SK-N-MC (cell line): ENCODE measurements at places on chromosomes 1 and 21.

GRCh38 chr1:180912801-180913565 lies at the start of gene KIAA1614:
TSS of gene KIAA1614 (plus strand) at chr1:180912897. CDS start at chr1:180913244, 347 bp downstream.
- no peak for DNase-seq

DNA sequence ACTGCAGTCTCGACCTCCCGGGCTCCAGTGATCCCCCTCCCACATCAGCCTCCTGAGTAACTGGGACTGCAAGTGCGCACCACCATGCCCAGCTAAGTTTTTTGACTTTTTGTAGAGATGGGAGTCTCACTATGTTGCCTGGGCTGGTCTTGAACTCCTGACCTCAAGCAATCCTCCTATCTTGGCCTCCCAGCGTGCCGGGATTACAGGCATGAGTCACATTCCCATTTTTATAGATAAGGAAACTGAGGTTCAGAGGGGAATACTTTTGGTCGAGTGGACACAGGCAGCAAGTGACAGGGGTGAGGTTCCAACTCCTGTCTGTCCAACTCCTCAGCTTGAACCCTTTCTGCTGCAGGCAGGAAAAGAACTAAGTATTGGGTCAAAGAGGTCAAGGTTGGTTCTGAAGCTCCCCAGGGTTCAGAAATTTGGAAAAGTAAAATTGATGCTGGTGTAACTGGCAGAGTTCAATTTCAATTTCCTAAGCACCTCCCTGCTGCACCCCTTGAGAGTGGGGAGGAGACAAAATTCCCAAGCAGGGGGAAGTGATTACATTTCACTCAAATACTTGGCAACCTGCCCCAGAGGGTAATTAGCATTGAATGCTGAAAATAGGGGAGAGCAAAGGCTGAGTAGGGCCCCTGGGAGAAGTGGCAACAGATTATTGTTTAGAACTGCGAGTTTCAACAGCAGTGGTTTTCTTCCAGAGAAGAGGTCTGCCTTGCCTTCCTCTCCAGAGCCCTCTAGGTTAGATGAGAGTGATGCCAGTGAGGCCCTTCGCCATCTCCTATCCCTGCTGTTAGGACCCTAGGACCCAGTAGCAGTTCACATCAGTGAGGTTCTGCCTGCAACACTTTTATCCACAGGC lies 17.5 kb upstream of the ALPL start:
- peak; percentile 82 for DNase-seq

GRCh38 chr1:178870944-178871343 lies at the start of gene ANGPTL1:
TSS of gene ANGPTL1 (minus strand) at chr1:178871077. CDS start at chr1:178865776, 5,301 bp downstream.
- DNase-seq, result no peak

DNA sequence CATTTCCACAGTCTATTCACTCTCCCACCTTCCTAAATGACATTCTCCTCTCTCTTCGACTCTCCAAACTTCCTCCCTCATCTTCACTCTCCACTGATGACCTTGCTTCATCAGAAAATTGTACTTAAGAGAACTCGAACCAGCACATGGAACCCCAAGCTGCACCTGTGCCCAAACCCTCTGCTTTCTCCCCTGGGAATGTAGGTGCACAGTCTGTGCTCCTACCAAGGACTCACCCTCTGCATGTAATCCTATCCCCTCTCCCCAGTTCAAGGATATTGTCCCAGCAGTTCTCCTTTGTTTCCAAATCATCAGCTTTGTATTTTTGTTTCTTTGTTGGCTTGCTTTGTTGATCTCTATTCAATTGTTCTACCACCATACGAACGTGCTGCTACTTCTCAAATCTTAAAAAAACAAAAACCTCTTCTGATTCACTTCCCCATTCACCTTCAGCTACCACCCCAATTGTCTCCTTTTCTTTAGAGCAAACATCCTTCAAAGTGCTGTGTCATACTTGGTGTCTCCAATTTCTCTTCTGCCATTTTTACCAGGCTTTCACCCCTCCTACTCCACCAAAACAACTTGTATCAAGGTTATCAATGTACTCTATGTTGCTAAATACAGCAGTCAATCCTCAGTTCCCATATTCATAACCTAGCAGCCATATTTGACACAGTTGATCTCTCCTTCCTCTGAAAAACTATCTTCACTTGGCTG lies 26.8 kb downstream of the RAB3B start:
- DNase-seq, result no peak

- DNase-seq, result no peak
These were observed 18.9 kb downstream of the PGLYRP3 start for GRCh38 chr1:153293851-153294250.

GRCh38 chr1:90726425-90726985 lies 9.4 kb upstream of the BARHL2 start:
- DNase-seq, result no peak

- no peak for DNase-seq
These were observed 163.4 kb downstream of the HHIPL2 start for GRCh38 chr1:222384531-222384930.

- no peak for DNase-seq
These were observed 156.5 kb downstream of the HIVEP3 start for GRCh38 chr1:41762251-41762650.

GRCh38 chr1:156667610-156667967 lies 9.6 kb downstream of the NES start:
- no peak for DNase-seq

DNA sequence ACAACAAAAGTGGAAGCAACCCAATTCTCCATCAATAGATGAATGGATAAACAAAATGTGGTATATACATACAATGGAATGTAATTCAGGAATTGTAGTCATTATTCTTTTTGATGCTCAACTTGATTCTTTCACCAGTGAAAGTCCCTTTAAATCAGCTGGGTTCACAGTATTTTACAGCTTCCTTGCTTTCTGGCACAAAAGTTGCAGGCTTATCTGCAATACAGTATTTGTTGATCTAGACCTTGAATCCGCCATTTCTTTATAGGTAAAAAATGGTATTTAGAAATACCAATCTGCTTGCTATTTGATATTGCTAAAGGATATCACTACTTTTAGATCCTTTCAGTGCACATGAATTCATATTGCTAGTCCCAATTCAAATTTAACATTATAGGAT lies 44.7 kb upstream of the ERO1B start:
- DNase-seq, result no peak

DNA sequence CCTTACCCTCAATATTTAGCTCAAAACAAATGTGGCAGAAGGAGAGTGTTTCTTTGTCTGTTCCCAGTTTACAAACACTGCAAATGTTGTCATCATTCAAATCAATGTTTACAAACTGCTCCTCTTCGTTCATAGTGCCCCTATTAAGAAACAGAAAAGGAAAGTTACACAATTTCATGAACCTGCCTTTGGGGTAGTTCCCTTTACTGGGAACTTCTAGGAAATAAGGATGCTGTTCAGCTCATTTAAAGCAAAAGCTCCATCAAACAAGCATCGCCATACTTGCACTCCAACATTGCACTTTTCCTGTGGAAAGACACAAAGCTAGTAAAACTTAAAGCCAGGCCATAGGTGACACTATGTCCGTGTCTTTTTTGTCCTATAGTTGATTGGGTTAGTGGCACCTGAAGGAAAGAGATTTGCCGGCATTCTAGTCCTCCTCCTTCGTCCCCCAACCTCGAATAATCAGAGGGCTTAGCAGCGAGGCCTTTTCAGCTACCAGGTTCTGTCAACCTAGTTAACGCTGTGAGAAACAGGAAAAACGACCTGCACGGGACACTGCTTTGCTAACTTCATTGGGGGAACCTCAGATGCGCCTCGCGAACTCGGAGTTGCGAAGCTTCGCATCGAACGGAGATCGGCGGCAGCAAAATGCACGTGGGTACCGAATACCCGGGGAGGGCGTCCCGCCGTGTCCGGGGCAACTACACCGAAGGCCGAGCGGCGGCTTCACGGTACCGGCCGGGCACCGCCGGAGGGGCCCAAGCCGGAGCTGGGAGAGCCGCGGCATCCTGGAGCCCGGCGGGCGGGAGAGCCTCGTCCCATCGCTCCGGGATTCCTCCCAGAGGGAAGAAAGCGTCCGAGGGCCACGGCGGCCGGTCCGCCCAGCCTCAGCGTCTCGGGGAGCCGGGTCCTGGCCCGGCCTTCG lies 706 bp downstream of the C21orf91 start:
- no peak for DNase-seq

GRCh38 chr1:11768821-11769220 lies 6.8 kb downstream of the C1orf167 start:
- DNase-seq, result no peak

- no peak for DNase-seq
These were observed 237.9 kb downstream of the USP25 start for GRCh38 chr21:15967661-15968060.

DNA sequence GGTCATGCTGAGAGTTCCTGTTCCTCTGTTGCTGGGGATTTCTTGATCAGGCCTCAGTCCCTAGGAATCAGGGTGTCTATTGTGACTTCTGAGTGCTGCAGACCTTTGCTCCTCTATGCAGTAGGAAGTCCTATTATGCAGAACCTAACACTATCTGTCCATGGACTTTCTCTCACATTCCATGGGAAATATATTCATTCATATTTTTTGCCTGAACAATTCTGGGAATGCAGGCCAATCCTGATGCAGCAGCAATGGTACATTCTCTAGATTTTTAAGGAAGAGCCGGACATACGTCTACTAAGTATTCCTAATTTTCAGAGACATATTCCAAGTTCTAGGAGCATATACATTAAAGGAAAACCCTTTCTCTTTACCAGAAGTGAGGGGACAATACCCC lies 61.1 kb upstream of the C1orf87 start:
- no peak for DNase-seq

DNA sequence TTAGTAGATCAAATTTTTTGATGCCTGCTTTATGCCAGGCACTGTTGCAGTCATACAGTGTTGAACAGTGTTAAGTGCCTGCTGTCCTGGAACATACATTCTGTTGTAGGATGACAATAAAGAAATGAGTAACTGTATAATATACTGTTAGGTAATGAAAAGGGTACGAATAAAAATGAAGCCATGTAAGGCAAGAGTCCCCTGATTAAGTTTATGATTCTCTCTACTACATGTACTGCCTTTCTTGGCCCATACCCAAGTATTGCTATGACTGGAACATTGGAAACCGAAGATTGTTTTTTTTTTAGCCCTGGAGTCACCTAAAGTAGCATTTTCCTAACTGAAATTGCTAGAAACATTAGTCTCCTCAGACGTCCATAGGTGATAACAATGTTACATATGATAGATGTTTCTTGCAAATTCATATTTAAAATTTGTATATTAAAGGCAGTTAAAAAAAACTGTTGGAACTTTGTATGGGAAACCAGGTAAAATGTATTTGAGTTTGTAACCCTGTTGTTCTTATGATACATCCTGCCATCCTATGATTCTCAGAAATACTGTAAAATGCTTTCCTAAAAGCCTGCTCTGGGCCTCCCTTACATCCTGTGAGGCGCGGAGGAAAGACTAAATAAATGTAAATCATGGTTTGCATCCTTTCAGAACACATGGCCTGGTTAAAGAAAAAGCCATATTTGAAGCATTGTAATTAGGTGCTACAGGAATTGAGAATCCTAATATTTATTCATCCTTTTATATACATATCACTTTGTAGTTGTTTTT lies 5.8 kb downstream of the ATP5PB start:
- DNase-seq, result no peak

DNA sequence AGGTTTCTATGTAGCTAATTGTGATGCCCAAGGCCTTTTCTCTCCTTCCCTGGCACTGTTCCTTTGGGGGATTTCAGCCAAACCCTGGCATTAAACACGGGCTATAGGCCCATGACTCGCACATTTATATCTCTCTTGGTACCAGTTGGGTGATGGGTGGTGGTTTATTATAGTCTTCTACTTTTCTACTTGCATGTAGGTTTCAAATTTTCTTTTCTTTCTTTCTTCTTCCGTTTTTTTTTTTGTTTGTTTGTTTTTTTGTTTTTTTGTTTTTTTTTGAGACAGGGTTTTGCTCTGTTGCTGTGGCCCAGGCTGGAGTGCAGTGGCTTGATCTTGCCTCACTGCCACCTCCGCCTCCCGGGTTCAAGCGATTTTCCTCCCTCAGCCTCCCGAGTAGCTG lies 1.1 kb downstream of the IL10RB start:
- no peak for DNase-seq

DNA sequence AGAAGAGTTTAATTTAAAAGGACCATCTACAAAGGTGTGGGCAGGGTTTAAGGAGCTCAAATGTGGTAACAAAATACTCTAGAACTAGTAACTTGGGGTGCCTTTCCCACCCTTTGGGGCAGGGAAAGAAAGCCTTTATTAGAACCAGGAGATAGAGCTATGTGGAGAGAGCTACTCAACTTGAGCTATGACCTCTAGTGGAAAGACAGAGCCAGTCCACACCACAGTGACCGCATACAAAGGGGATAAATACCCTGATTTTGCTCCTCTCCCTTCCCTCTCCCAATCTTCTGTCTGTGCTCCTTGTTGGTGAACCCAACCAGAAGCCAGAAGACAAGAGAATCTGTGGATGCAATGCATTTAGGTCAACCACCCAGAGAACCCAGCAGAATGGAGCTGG lies 54.4 kb upstream of the JAK1 start:
- no peak for DNase-seq

DNA sequence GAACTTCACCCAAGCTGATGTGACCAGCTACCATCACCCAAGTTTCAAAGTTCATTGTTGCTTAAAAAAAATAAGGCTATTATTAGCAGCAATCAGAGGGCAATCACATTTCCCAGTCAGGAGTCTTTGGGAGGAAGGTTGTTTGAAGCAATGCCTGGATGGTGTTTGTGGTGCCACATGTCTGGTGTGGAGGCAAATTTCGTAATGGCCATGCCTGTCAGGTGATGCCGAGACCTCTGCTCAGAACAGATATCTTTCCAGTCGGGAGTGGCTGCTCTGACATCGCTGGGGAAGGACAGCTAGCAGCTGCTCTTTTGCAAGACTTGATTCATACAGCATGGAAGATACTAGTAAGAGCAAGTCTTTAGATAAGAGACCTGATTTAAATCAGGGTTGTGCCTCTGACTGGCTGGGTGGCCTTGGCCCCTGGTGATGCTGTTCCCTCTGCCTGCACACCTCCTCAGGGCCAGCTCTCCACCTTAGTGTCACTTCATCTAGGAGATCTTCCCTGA lies 187.8 kb upstream of the JUN start:
- no peak for DNase-seq

DNA sequence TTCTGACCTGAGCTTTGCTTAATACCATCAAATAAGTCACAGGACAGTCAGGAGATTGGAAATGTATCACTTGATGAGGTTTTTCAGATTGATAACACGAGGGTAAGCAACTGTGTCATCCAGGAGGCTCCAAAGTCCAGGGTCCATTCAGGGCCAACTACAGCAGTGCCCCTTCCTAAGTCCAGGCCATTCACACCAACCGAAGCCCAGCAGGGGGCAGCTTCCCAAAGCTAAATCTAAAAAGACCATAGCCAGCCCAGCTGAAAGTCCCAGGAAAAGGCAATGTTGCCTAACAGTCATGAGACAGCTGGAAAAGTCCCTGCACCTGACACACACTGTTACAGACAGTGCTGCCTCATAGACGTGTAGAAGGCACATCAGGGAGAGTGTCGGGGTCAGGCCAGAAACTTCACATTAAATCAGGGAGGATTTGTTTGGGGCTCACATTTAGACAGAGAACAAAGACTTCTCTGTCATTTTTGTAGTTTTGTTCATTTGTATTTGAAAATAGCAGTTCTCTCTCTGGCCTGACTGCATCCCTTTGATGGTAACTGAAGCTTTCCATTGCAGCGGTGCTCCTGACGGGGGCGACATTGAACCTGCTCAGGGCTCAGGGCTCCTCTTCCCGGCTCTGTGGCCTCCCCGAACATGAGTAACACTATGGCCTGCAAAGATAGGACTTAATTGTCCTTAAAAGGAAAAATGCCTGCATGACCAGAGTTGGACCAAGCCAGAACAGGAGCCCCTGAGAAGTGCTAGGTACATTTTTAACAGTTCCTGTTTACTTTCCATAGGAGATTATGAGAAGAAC lies 200.4 kb downstream of the NRIP1 start:
- DNase-seq, result no peak

GRCh38 chr1:229579059-229579673 lies 20.7 kb upstream of the ABCB10 start:
- no peak for DNase-seq

GRCh38 chr1:107246775-107247345 lies 106.0 kb downstream of the NTNG1 start:
- DNase-seq, result no peak
